CD4-positive, alpha-beta T cell treated with Interleukin-15 for 1 hour (primary cell): ENCODE measurements at places on chromosomes 7 and 10.
A peak's percentile ranks its signal among the peaks of the same experiment; 100 is the strongest.

DNA sequence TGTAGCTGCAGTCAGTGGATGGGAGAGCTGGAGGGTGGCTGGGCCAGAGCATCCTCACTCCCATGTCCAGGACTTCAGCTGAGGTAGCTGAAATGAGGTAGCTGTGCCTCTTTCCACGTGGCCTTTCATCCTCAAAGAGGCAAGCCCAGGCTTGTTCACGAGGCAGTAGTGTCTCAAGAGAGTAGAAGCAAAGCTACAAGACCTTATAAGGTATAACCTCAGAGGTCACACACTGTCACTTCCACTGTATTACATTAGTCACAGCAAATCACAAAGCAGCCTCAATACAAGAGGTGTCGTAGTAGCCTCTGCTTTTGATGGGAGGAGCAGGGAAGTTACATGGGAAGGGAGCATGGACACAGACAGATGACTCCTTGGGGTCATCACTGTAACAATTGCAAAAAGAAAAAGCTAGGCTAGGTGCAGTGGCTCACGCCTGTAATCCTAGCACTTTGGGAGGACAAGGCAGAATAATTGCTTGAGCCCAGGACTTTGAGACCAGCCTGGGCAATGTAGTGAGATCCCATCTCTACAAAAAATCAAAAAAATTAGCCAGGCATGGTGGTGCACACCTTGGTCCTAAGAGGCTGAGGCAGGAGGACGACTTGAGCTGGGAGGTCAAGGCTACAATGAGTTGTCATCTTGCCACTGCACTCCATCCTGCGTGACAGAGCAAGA lies 97.5 kb downstream of the SKIDA1 start:
- no peak for DNase-seq

DNA sequence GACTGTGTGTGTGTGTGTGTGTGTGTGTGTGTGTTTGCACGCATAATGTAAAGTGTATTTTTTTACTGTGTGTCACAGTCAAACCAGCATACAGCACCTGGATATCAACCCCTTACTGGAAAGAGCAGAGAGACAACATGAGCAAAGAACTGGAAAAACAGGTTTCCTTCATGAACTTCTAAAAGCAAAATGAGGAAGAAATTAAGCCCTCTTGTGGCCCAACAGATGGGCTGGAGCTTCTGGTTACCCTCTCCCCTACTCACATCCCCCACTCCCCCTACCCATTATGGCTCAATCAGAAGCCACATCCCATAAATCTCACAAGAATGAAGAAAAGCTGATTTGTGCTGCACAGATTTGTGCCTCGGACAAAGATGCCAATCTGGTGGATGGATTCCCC lies 36.2 kb downstream of the PDE1C start:
- no peak for DNase-seq

GRCh38 chr10:72930276-72930675 lies 24.3 kb downstream of the PLA2G12B start:
- no peak for DNase-seq

DNA sequence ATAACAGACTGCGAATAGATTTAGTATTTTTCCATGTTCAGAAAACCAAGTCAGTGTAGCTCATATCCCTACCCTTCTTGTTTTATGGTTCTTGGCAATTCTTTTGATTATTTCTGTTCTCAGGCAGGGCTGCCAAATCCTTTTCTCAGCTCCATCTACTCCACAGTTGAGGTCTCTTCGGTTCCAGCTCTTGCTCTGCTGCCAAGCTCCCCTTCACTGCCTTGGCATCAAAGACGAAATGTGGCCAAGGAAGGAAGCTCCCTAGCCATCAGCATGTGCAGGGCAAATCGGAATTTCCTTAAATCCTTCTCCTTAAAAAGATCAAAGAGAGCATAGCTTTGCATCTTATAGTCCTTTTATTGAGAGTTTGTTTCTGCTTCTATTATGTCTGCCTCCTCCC lies 116.4 kb upstream of the NOBOX start:
- no peak for DNase-seq

- no peak for DNase-seq
Observed at GRCh38 chr10:77715088-77715487, 77.5 kb upstream of the KCNMA1 start.

DNA sequence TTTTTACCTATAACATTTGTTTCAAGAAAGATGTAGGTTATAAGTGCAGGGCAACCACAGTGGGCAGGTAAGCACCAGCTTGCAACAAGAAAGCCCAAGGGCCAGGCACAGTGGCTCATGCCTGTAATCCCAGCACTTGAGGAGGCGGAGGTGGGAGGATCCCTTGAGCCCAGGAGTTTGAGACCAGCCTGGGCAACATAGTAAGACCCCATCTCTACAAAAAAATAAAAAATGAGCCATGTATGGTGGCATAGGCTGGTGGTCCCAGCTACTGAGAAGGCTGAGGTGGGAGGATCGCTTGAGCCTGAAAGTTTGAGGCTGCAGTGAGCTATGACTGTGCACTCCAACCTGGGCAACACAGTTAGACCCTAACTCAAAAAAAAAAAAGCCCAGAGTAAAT lies 12.8 kb downstream of the BCL7B start:
- DNase-seq: no peak

DNA sequence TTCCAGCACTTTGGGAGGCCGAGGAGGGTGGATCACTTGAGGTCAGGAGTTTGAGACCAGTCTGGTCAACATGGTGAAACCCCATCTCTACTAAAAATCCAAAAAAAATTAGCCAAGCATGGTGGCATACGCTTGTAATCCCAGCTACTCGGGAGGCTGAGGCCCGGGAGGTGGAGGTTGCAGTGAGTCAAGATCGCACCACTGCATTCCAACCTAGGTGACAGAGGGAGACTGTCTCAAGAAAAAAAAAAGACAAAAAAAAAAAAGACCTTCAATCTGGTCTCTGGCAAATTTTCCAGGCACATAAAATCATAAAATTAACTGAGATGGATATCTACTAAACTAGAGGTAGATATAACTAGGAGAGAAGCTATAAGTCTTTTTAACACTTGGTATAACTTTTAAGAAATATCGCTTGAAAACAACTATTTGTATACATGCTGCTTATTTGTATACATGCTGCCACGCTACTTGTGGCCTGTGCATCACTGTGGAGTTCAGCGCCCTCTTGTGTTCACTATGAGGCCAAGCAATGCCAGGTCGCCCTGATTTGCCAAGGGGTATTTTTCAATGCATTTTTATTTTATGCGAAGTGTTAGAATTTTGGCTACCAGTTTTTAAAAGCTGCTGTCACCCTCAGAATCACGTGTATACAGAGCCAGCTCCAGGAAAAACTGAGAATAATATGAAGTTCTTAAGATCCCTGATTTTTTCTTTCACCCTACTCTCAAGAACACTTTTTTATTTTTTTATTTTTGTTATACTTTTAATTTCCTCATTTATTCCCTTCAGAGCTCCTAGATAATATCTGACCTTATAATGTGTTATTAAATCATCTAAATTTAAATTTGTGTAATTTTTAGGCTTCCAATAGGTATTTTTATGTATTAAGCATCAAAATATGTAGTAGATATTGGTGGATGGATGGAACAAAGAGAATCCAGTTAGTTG lies 26.7 kb downstream of the CYCS start:
- DNase-seq: peak; percentile 63

GRCh38 chr7:128363261-128363721 lies 1.8 kb upstream of the PRRT4 start:
- no peak for DNase-seq

DNA sequence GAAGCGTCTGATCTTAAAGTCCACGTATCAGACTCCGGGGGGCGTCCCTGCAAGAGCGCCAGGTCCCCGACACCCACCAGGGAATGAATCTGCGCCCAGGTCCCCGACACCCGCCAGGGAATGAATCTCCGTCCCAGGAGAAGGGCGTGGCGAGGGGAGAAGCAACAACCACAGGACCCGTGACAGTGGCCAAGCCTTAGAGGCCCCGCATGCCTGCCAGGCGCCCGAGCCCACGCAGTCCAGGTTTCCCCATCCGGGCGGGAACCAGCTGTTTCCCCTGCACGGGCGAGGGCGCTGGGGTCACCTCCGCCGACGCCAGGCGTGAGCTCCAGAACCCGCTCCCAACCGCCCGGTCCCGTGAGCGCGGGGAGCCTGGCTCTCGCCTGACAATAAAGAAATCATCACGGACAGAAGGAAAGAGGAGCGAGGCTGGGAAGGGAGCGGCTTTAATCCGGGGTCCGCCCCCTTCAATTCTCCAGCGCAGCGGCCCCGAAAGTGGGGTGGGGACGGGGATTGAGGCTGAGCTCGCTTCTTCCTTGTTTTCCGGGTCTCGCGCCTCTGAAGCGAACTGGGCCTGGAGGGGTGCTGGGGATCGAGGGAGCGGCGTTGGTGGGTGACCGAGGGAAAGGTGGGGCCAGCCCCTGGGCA lies 29.0 kb upstream of the BMS1 start:
- DNase-seq: no peak

GRCh38 chr10:6907877-6908530 lies 327.9 kb upstream of the PRKCQ start:
- DNase-seq: no peak

- DNase-seq: no peak
Observed at GRCh38 chr7:96203786-96204185, 118.1 kb downstream of the SLC25A13 start.

GRCh38 chr7:104550362-104550761 lies 222.0 kb downstream of the LHFPL3 start:
- no peak for DNase-seq

DNA sequence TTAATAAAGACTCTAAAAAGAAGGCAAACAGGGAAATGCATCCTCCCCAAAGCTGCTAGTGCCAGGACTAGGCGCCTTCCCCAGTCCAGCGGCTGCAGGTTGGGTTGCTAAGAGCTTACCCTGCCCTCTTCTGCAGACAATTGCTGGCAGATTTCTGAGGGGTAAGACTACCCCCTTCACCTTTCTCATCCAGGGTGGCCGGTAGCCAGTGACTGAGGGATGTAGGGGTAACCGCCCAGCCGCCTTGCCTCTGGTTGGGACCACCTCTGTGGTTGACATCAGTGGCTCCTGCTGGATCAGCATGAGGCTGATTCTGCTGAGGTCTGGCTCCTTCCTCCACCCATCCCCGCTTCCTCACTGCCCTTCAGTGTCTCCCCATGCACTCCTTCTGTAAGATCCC lies 71.2 kb downstream of the ADCYAP1R1 start:
- DNase-seq: no peak

GRCh38 chr7:142602756-142603155 lies 146.5 kb upstream of the PRSS1 start:
- DNase-seq: no peak

DNA sequence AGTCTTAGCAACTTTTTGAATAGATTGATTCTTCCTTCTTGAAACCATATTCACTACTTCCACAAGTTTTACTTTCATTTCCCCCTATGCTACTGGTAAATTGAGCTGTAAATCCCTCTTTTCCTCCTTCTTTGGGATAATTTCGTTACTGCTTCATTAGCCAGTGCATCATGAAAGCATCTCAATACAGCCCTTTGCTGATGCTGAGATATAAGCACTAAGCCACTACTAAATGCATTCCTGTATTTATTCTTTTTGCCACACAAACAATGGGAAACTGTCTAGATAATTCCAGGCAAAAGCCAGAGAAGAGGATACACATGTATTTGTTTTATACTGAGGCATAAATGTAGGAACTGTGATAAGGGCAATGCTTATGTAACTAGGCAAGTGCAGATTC lies 313.9 kb downstream of the NXPH1 start:
- no peak for DNase-seq

- DNase-seq: peak; percentile 30
Observed at GRCh38 chr10:119817991-119818888, 54.4 kb downstream of the MCMBP start.

DNA sequence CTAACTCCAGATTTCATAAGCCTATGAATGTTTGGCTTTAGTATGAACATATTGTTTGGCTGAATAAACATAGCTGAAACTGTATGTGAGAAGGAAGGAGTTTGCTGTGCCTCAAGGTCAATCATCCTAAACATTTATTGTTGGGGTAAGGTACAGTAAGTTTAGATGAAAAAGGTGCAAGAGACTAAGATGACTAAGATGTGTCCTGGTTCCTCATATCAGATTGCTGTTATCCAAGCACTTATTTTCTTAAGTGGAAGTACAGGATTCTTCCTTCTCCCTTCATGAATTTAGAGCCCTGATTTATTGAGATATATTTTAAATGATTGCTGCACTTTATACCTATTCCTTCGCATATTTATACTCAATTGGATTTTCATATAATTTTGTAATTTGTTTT lies 12.2 kb downstream of the MDFIC start:
- DNase-seq: no peak

- DNase-seq: no peak
Observed at GRCh38 chr10:48843198-48843597, 96.4 kb downstream of the LRRC18 start.

DNA sequence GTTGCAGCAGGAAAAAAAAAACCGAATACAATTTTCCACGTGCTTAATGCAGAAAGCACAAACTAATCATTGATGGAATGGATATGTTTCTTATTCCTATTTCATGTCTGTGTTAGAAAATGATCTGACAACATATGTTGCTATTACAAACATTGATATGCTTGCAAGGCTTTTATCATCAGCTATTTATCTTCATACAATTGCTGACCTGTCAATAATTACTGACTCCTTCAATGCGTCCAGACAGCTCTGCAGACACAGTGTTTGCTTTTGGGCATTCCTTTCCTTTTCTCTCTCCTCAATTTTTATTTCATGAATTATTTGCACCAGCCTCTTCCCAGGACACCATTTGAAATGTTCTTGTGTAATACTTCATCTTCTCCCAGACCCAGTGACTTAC lies 246.2 kb downstream of the SEC23IP start:
- DNase-seq: no peak

DNA sequence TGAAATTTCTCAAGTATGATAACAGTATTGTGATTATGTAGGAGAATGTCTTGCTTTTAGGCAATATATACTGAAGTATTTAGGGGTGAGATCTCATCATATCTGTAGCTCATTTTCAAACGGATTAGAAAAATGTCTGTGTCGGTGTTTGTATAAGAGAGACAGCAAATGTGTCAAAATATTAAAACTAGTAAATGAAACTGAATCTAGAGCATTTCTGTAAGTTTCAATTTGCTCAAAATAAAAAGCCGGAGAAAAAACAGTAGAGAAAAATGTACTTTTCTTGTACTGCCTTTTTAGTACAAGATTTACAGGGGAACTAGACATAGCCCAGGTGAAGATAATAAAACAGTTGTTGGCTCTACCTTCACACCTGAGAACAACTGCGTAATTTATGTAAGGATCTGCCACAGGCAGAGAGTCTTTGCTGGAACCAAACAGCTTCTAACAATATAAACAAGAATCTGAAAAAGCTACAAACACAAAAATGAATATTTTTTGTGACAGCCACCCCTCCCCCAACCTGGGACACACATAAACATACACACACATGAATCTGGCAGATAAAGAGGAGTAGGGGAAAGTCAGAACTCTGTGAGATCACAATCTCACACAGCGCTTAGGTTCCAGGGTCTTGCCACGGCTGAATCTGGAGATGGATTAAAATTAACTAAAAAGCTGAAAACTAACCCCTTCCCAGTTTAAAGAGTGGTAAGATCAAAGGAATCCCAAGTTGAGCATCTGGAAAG lies 153.3 kb downstream of the AVL9 start:
- no peak for DNase-seq

DNA sequence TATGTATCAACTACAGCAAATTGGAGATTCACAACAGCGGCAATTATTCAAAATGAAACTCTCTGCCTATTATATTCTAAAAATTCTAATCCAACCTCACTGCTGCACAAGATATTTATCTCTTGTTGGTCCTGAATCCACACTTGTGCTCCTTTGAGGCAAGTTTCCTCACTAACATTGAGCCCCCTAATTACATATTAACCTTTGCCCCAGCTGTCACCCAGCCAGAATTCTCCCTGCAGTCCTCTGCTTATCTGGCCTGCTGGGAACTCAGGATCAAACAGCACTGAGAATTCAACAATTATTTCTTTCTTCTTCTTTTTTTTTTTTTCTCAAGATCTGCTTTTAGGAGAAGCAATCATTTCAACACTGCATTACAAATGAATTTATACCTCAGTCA lies 21.5 kb upstream of the PLAC9 start:
- DNase-seq: no peak
